Head of caudate nucleus (tissue), 42 donors: ENCODE measurements at places on chromosomes 7 and 10.

- DNase-seq: no peak
Measured at GRCh38 chr10:29977171-29977570, 82.2 kb downstream of the JCAD start.

DNA sequence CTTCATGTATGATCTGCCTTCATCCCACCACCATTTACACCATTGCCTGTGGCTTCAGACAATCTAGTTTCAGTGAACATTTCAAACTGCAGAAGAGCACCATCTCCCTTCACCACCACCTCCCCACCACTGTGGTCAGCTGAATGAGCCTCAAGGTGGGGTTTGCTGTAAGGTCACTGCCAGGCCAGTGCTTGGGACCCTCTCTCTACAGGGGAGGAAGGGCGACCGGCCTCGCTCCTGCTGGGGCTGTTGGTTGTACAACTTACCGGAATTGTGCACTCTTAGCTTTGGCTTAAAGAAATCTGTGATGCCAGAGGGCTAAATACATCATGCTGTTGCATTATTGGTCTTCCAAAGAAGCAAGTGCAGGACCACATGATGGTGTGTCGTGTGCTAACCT lies 26.6 kb downstream of the PFKP start:
- DNase-seq: no peak

GRCh38 chr10:113978802-113979201 lies 64.9 kb upstream of the ADRB1 start:
- DNase-seq: peak; percentile 62

DNA sequence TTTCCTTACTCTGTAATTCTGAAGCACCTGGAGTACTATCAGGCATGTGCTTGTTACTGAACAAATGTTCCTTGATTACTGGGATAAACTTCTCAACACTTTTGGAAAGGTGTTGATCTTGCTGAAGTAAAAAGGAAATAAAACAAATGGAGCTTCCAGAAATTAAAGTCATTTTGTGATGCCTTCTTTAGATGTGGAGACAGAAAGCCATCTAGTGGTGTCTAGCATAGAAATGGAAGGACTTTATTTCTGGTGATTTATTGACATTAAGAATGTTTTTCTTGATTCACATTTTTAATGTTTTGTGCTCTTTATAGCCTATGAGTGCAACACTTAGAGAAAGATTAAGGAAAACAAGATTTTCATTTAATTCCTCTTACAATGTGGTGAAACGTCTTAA lies 1.4 kb downstream of the SFR1 start:
- DNase-seq: no peak

DNA sequence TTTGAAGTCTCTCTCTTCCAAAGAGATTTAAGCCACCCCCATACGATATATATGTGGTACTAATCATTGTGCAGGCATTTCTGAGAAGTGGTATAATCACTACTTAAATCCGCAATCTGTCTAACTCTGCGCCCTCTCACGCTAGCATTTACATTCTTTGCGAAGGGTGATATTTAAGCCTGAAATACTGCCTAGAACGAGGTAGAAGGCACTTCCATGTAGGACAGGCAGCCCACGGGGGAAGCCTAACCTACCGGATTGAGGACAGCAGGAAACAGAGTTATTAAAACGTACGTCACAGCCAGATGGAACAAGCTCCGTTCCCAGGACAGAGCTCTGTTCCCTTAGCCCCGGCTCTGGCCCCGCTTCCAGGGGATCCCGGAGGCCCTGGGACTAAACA lies 59.3 kb upstream of the ECHDC3 start:
- no peak for DNase-seq

- DNase-seq: no peak
Measured at GRCh38 chr7:36400036-36400435, 10.4 kb downstream of the ANLN start.

GRCh38 chr10:30284865-30285594 lies 64.0 kb downstream of the MTPAP start:
- DNase-seq: no peak

- no peak for DNase-seq
Measured at GRCh38 chr10:47337310-47337709, 10.9 kb upstream of the RBP3 start.
